ENCODE measurements at places on chromosomes 11 and 22. TPM values are rescaled to one million over a fixed set of nuclear protein-coding genes. Genes with fewer than 3 reads are reported as not detected.

GRCh38 chr11:76230392-76230791 is 24.1 kb upstream of the WNT11 start:
- DNase-seq = peak; percentile 44

- DNase-seq = no peak
Observed at GRCh38 chr11:72521664-72522063, 87.3 kb upstream of the CLPB start.

DNA sequence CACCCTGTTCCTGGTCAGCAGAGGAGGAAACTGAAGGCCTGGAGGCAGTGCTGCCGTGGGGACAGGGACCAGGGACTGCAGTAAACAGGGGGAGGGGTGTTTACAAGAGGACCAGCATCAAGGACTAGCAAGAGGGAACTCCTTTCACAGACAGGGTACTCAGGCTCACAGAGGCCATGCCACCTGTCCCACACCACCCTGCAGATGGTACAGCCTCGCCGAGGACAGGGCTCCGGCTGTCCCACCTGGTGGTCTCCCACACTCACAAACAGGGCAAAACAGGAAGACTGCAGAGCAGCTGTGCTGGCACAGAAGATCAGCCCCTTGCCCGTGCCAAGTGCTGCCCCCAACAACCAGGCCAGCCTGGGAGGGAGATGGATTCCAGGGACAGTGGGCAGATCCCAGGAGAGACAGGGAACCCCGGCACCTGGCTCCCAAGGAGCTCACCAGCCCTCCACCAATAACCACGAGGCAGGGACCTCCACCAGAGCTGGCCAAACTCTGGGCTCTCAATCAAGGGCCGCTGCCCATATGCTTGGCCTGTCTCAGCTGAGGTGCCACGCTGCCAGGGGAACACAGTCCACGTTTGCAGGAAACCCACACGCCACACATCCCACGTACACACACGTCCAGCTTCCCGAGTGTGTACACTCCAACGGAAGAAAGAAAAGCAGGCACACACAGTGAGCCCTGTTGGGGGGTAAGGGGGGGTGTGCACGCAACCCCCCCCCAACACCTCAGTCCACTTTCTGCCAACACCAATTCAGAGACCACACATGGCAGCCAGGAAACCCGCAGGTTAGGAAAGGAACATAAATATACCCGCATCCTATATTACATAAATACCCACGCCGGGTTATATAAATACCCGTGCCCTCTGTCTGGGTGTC is 2.1 kb downstream of the CSNK1E start:
- DNase-seq = no peak

- peak; percentile 14 for DNase-seq
Observed at GRCh38 chr11:130160498-130161155, 1.0 kb downstream of the ST14 start.

DNA sequence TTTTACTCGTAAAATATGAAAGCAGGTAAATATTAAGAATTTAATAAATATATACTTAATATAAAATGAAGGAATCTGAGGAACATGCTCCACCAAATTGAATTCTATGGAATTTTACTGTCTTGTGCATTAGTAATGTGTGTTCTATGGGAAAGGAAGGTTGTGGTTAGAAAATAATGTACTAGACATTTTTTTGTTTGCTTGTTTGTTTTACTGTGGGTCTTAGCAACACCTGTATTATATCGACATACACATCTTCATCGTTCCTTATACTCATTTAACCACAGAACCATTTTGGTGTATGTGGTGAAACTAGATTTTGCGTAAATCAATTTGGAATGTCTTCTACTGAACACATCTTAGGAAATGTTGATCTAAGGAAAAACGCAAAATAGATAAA is 114.1 kb upstream of the MTMR2 start:
- no peak for DNase-seq

- peak; percentile 84 for DNase-seq
Observed at GRCh38 chr11:119320776-119321524, 4.0 kb upstream of the MCAM start.

GRCh38 chr22:46688949-46689348 is 49.1 kb downstream of the CERK start:
- DNase-seq = peak; percentile 85

- DNase-seq = no peak
Observed at GRCh38 chr11:46330563-46331281, 16.5 kb upstream of the DGKZ start.

DNA sequence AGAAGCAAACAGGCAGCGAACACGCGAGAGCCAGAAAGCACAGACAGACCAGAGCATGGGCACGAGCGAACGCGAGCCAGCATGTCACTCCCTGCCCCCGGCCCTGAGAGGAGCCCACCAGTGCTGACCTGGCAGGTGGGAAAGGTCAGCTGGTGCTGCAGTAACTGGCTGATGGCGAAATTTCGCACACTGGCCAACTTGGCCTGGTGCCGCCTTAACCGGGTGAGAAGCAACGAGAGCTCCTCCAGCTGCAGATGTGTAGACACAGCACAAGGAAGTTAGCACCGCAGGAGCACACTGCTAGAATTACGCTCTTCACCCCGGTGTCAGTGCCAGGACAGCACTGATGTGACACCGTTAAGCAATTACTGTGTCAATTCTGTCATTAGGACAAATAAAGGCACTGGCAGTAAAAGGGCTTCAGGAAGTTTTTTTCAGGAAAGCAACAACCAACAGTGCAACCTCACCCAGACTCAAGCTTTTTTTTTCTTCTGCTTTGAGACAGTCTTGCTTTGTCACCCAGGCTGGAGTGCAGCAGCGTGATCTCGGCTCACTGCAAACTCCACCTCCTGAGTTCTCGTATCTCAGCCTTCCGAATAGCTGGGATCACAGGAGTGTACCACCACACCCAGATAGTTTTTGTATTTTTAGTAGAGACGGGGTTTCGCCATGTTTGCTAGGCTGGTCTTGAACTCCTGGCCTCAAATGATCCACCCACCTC is 76.8 kb downstream of the C11orf58 start:
- DNase-seq = peak; percentile 78

- no peak for DNase-seq
Observed at GRCh38 chr11:86196085-86196696, 48.4 kb upstream of the EED start.

- no peak for DNase-seq
Observed at GRCh38 chr11:28799316-28799715, 691.1 kb downstream of the METTL15 start.

DNA sequence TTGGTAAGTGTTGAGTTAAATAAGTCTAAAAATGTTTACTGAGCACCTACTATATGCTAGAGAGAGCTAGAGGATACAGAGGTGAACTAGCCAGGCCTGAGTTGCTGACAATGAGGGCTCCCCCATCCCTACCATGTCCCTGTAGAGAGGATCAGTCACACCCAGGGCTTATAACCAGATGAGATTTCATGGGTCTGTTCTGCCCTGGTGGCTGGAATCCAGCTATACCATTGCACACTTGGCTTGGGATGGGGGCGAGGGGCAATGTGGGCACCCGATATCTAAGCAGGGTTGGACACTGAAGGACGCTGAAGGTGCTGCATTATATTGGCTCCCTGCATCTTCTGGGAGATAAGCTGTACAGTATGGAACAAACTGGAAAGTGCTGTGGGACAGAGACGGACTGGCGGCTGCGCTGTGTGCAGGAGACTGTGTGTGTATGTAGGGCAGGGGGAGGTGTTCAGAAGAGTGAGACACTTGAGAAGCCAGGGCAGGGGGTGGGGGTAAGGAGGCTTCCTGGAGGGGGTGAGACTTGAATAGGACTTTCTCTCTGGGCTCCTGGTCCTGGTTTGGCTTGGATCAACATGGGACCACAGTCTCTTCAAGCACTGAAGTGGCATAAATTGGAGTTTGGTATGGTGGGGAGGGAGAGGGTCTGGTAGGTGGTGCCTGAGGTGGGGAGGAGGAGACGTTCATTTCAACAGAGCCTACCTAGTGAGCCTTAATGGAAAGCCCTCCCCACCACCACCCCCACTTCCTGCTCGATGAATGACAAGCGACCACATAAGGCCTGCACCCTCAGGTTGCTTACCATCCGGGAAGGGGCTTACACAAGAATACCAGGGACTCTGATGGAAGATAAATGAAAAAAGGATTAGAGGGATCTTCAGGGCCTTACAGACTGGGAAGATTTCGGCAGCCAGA is 1.8 kb downstream of the CD82 start:
- no peak for DNase-seq

GRCh38 chr11:50032574-50032973 is at the start of gene OR4C45:
Gene OR4C45, plus strand, starts transcription at chr11:50032874.
- DNase-seq = no peak

- DNase-seq = no peak
Observed at GRCh38 chr22:46797355-46797754, 34.9 kb downstream of the TBC1D22A start.

GRCh38 chr22:23682827-23683355 is 7.9 kb upstream of the RGL4 start:
- DNase-seq = no peak

Gene BATF2
- total RNA-seq = 1.5 TPM

Gene GNB1L
- 2.2 TPM for total RNA-seq

Gene OR2AG2
- total RNA-seq = not detected

Gene TLCD5
- 9.4 TPM for total RNA-seq

Gene CARNS1
- 33.6 TPM for total RNA-seq

Gene DPAGT1
- 16.5 TPM for total RNA-seq

Gene OVOL1
- not detected for total RNA-seq

Gene RIC8A
- total RNA-seq = 55.5 TPM
